ENCODE measurements at places on chromosomes 5 and 9.

DNA sequence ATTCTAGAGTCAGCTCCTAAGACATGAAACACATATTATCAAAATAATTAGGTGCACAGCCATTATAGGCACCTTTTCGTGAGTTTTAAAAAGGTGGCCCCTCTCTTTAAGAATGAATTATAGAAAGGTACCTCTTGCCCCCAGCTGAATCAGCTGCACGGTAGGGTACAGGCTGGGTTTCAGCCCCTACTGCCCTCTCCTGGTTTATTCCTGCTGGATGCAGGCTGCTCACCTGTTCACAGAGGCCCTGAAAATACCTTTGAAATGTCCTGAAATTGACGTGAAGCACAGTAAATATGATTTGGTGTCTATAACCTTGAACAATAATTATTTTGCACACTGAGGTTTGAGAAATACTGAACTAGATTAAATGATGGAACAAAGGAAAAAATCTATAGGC is 504.8 kb upstream of the SGCD start:
- no peak for DNase-seq

DNA sequence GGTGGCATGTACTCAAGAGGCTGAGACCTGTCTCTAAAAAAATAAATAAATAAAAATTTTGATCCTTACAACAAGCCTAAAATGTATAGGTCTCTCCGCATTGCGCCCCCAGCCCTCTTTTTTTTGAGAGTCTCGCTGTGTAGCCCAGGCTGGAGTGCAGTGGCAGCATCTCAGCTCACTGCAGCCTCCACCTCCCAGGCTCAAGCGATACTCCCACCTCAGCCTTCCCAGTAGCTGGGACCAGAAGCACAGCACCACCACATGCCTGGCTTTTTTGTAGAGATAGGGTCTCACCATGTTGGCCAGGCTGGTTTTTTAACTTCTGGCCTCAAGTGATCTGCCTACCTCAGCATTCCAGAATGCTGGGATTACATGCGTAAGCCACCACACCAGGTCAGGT is 2.2 kb upstream of the GARIN3 start:
- DNase-seq: no peak

DNA sequence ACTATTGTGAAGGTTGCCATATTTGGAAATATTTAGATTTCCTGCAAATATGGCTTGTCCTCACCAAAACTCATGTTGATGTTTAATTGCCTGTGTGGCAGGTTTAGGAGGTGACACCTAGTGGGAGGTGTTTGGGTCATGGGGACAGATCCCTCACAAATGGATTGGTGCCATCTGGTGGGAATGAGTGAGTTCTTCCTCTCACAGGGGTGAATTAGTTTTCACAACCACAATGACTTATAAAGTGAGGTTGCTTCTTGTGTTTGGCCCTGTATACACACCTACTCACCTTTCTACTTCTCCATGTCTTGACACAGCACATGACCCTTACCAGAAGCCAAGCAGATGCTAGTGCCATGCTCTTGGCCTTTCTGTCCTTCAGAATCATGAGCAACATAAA is 41.1 kb downstream of the ISOC1 start:
- DNase-seq: no peak

DNA sequence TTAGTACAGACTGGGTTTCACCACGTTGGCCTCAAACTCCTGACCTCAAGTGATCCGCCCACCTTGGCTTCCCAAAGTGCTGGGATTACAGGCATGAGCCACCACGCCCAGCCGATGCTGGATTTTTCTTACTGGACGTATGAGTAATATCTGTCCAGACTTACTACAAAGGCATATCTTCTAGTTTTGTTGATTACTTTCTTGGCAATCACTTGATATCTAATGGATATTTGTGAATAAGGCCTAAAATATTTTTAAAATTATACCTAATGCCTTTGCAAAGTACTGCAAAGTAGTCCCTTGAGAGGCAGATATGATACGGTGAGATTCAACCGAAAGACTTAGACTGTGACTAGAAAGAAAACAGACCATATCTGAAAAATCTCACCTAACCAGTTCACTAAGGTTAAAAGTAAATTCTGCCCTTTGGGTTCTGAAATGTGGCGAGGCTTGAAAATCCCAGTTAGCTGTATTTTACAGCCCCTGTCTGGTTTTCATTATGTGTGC is 152.1 kb downstream of the GNAQ start:
- DNase-seq: no peak

DNA sequence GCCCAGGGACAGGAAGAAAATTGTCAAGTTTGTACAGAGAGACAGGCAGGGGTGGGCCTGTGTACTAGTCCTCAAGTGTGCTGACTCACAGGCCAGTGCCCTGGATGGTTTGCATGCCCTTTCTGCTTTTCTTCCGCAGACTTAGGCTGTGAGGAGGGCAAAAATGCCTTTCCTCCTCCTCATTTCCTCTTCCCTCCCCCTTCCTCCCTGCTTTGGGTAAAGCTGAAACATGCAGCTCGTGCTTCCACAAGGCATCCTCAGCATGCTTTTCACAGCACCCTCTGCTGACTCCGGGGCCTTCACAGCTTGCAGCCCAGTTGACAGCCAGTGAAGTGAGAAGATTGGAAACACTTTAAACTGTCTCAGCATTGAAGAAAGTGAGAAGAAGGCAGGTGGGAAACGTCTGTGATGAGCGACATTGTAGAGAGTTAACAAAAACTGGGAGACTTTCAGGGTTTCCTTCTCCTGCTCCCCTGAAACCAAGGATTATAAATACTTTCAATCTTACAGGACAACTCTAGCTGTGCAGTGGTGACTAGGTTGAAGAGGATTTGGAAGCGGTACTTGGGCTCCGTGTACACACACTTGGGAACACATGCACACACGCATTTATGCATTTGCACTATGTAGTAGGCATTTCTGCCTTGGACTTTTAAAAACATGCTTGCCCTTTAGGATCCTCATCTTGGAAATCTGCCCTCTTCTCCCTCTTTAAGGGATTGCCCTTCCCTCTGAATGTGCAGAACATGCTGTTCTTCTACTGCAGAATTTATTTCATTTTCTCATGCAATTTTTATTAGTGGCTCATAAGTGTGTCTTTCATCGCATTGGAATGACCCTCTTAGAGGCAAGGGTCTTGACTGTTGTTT is 138.8 kb downstream of the GRIA1 start:
- DNase-seq: no peak

DNA sequence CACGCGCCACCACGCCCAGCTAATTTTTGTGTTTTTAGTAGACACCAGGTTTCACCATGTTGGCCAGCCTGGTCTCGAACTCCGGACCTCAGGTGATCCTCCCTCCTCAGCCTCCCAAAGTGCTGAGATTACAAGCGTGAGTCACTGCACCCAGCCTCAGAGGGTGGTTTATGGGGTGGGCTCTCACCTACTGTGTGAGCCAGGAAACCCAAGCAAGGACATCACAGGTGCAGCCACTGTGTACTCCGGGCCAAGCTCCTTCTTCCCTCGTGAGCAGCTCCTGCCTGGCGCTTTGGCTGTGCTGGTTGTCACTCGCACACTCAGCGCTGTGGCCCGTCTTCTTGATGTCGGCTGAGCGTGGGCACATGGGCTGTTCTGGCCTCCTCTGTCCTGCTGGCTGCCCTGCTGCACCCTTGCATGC is 70.1 kb downstream of the WNK2 start:
- no peak for DNase-seq

DNA sequence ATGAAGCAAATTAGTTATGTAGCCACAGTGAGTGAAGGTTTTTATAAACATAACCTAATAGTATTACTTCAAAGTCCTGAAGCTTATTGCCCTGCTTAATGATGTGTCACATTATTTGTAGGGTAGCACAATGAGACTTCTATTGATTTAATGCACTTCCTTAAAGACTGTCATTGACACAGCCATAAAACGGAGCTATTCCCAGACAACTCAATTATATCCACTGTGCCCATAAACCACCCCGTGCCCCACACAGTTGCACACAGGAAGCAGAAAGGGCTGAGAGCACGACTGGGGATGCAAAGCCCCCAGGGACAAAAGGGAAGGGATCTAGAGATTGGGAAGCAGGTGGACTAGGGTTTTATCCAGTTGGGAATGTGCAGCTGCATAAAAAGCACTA is 37.0 kb downstream of the TRIM32 start:
- no peak for DNase-seq

DNA sequence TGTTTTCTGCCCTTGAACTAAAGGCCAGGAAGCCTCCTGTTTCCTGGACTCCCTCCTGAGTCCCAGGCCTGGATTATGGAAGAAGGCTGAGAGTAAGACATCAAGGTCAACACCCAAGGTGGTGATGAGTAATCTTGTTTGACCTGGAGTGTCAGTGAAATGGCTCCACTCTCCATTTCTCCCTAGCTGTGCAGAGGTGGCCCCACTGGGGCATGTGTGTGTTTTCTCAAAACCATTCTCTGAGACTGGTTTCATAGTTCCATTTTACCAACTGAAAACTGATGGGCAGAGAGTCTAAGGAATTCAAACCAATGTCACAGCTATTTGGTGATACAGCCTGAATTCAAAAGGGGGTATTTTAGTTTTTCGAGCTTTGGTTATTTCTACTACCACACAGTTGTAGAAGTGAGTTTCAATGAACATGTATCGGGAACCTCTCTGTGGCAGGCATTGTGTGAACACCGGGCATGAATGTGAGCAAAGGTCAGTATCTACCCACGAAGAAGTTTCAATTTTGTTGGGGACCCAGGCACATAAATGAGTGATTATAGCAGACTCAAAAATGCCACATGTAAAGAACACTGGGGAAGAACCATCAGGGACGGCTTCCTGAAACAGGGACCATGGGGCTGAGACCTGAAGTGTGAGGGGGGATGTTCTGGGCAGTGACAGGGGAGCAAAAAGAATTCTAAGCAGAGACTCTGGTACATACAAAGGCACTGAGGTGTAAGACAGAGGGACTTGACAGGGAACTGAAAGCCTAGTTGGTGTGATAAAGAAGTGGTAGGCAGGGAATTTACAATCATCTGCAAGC is 269.6 kb upstream of the KLF4 start:
- DNase-seq: no peak

DNA sequence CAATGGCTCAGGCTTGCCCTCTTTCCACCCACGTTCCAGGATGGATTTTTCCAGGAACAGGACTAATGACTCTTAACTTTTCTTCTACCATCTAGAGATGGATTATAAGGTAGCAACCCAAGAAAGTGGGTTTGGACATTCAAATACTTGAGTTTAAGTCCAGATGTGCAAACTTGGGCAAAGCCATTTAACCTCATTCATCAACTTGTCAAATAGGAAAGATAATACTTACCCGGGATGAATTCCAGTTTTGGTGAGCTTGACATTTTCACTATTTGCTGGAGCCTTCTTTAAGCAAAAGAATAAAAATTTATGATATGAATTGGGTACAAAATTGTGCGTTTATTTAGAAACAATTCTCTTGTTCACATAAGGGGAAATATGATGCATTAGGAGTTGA is 44.3 kb upstream of the ZBED3 start:
- DNase-seq: no peak

- DNase-seq: no peak
These were observed 17.7 kb downstream of the ZNF483 start for GRCh38 chr9:111542497-111543254.

DNA sequence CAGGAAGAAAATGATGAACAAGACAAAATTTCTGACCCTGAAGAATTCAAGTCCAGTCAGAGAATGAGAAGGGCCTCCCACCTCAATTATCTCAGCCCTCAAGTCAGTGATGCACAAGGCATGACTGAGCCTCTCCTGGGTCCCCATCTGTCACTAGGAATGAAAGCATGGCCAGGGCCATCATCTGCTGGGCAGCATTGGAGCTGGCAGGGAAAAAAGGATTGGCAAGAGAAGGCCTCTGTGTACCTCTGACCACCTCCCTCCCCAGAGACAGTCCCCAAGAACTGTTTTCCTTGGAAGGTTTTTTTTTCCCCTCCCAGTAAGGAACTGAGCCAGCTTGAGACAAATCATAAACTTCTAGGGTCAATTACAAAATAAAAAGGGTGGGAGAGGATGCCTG is 76.7 kb downstream of the KLHL3 start:
- DNase-seq: no peak

GRCh38 chr9:20604562-20604961 is 17.7 kb downstream of the MLLT3 start:
- no peak for DNase-seq
